Adipocyte (in vitro differentiated cells): ENCODE measurements at places on chromosomes 7 and 10.

GRCh38 chr7:38051786-38052185, 126.3 kb upstream of the STARD3NL start:
- DNase-seq = no peak

DNA sequence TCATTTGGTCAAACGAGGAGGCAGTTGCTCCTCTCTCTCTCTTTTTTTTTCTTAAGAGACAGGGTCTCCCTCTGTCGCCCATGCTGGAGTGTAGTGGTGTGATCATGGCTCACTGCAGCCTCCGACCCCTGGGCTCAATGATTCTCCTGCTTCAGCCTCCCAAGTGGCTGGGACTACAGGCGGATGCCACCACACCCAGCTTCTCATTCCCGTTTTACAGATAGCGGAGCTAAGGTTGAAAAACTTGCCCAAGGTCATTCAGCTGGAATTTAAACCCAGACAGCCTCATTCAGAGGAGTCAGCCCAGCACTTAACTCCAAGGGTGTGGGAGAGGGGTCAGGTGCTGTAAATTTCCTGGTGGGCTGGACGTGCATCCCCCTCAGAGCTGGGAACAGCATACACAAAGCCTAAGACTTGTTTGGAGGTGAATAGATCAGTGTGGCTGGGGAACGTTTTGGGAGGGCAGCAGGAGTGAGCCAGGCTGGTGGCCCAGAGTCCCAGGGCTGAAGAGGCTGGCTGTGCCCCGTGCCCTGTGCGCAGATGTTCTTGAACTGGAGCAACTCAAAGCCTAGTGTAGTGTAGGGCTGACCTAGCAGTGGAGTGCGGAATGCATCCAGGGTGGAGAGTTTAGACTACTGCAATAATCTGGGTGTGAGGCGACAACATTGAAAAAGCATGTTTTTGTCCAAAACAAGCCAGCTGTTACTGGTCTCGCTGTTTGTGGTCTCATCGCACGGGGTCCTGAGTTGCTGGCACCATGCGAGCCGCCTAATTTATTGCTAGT, 2.3 kb downstream of the HTRA1 start:
- no peak for DNase-seq

DNA sequence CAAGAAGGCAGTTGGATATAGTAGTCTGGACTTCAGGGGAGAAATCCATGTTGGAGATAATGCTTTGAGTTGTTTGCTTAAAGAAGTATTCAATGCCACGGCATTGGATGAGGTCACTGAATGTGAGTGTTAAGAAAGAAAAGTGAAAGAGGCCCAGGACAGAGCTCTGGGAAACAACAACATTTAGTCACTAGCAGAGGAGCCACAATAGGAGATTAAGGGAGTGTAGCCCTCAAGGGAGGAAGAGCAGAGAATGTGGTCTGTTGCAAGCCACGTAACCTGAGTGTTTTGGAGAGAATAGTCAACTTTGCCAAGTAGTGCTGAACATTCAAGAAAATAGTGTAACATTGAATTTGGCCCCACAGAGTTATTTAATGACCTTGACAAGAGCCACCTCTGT, 114.7 kb downstream of the MYO3A start:
- DNase-seq = no peak

- DNase-seq = no peak
Measured at GRCh38 chr10:86363833-86364490, 2.6 kb downstream of the GRID1 start.

GRCh38 chr10:16470747-16471146, 33.9 kb downstream of the PTER start:
- no peak for DNase-seq

DNA sequence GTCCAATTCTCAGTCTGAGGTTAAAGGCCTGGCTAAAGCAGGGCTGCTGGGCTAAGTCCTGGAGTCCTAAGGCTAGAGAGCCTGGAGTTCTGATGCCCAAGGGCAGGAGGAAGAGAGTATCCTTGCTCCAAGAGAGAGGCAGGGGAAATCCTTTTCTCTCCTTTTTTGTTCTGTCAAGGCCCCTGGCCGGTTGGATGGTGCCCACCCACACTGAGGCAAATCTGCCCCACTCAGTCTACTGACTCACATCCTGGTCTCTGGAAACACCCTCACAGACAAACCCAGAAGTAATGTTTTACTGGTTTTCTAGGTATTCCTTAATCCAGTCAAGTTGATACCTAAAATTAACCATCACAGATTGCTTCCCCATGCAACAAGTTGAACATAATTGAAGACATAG, 23.0 kb downstream of the ZNF518A start:
- DNase-seq = no peak

DNA sequence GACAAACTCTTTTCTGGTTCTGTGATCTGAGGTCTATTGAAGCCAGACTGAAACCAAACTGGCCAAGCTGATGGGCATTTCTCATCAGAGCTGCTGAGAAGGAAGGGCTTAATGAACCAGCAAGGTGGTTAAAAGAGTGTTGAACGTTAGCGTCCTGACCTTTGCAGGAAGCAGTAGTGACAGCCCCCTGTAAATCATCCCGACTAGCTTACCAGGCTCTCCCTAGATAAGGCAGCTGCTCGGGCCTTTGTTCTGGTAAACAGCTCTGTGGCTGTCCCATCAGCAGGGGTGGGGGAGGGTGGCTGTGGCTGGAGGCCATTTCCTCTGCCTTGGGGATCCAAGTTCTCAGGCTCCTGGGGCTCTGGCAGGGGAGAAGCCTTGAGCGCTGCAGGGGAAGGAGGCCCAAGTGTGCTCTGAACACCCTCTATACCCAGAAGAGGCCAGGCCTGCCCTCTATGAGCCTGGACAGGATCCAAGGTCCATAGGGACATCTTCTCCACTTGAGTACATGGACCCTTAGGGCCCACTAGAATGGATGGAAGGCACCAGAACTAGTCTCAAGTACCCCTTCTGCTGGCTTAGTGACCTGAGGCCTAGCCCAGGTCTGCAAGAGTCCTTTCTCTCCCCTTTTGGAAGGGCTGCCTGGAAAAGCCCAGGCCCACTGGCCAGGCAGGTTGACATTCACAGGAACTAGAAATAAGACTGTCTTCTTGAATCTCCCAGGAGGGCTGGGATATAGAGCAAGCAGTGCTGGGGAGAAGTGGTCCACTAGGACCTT, 134.6 kb downstream of the ARHGAP22 start:
- DNase-seq = no peak

- DNase-seq = no peak
Measured at GRCh38 chr10:86104156-86104555, 262.4 kb downstream of the GRID1 start.

GRCh38 chr10:101493782-101494281, 94.2 kb downstream of the POLL start:
- no peak for DNase-seq

DNA sequence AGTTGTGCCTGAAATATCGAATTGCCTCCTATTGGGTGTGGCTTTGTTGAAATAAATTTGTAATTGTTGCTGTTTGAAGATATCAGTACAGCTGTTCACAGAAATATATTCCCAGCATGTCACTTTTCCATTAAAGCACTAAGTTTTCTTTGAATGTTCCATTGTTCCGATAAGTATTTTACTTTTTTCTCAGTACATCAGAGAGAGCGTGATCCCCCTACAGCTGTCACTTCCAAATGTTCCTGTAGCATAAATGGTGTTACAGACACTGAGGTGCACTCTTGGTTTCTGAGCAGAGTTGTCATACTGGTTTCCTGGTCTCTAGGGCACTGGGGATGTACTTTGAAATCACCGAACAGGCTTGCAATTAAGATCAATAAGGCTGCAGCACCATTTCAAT, 189.2 kb downstream of the CCSER2 start:
- no peak for DNase-seq

- DNase-seq = no peak
Measured at GRCh38 chr7:70313271-70313670, 715.0 kb downstream of the AUTS2 start.

DNA sequence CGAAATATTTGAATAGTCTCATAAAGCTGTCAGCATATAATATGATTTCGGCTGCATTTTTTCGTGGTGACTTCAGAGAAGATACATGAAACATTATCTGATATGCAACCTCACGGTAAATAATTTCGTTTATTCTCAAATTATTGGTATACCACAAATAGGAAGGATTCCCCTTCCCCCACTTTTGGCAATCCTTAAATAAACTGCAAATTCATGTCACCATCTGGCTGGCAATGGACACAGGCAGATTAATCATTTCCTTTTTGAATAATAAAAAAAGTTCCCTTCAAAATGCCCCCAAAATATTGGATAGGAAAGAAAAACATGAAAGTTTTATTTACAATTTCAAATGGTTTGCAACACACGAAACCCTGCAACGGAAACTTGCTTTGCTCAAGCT, 234.5 kb upstream of the MEOX2 start:
- no peak for DNase-seq
